ENCODE measurements at places on chromosomes 5 and 9.
A peak's percentile ranks its signal among the peaks of the same experiment; 100 is the strongest.

GRCh38 chr5:124303366-124303765 lies 443.1 kb downstream of the ZNF608 start:
- DNase-seq = no peak

- no peak for DNase-seq
Measured at GRCh38 chr5:151388960-151389359, 41.6 kb upstream of the SLC36A2 start.

GRCh38 chr5:120241400-120241799 lies 222.7 kb upstream of the PRR16 start:
- no peak for DNase-seq

- no peak for DNase-seq
Measured at GRCh38 chr9:4108754-4109465, 191.0 kb downstream of the GLIS3 start.

GRCh38 chr9:5612185-5612530 lies 16.7 kb upstream of the RIC1 start:
- no peak for DNase-seq

GRCh38 chr9:19967216-19967887 lies 178.5 kb upstream of the SLC24A2 start:
- DNase-seq = peak; percentile 49

GRCh38 chr5:150114102-150114641 lies 27.8 kb upstream of the CSF1R start:
- DNase-seq = no peak

GRCh38 chr9:132404228-132404881 lies 2.3 kb downstream of the TTF1 start:
- no peak for DNase-seq

DNA sequence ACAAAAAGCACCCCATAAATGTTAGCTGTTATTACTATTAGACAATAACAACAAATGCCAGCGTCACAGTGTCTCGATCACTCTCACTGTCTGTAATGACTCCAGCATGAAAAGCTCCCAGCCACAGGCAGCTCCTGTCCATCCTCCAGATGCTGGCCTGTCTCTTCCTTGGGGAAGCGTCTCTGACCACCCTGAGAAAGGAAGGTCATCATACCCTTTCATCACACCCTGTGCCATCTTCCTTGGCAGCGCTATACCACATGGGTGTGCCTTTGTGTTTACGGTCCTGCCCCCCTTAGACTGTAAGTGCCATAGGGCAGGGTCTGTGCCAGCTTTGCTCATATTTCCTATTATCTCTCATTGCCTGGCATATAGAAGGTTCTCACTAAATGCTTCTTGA lies 90.6 kb downstream of the PRRT1B start:
- no peak for DNase-seq

- DNase-seq = no peak
Measured at GRCh38 chr9:133353548-133353947, 2.7 kb downstream of the SURF1 start.

DNA sequence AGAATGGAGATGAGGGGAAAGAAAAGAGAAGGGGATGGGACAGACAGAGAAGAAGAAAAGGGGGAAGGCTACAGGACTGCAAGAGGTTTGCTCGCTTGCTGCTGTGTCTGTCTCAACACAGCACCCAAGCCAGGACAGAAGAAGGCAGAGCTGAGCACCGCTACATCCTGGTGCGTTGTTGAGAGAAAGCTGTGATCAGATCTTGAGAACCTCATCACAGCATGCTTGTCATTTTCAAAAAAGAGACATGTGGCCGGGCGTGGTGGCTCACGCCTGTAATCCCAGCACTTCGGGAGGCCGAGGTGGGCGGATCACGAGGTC lies 110.9 kb downstream of the NXNL2 start:
- DNase-seq = no peak

DNA sequence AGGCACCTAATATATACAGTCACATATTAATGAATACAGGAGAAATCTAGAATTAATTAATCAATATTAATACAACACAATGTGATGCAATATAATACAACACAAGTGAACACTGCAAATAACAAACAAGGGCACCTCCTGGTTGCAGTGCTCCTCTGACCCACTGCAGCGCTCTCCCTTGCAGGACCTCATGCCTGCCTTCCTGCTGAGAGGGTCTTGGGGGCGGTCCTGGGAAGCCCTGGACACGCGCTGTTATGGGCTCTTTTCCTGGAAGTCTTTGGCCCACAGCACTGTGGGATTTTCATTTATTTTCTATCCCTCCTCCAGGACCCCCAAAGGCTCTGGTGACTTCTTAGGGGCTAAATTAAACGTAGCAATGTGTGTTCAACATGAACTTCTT lies 485.8 kb downstream of the IRX1 start:
- DNase-seq = no peak

DNA sequence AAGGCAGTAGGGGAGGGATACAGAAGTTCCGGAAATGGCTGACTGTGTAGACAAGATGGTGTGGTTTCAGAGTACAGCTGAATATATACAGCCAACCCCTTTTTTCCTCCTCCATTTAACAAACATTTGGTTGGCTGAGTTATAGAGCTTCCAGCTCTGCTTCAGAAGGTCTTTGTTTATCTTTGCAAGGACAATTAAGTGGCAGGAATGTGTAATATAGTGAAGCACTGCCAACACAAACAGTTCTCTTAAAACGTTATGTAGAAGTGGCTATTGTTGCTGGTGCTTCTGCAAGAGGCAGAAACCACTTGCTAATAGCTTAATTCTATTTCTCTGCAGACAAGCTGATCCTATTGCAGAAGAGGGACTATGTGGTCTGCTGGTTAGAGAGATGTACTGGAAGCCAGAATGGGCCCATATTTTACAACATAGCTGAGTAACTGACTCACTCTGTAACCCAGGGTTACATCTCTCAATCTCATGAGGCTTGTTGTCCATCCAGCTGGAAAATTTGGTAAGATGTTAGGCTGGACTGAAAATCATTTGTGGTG lies 62.7 kb upstream of the OSMR start:
- no peak for DNase-seq

DNA sequence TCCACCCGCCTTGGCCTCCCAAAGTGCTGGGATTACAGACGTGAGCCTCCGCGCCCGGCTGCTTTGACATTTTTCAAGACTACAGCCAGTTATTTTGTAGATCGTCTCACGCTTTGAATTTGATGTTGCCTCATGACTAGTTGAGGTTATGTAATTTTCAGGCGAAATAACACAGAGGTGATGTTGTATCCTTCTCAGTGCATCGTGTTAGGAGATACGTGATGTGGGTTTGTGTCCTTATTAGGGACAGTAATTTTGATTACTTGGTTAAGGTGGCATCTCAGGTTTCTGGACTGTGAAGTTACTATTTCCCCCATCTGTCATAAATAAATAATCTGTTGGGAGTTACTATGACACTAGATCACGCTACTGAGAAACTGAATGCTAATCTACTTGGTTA lies 25.0 kb downstream of the CTNNA1 start:
- DNase-seq = no peak

DNA sequence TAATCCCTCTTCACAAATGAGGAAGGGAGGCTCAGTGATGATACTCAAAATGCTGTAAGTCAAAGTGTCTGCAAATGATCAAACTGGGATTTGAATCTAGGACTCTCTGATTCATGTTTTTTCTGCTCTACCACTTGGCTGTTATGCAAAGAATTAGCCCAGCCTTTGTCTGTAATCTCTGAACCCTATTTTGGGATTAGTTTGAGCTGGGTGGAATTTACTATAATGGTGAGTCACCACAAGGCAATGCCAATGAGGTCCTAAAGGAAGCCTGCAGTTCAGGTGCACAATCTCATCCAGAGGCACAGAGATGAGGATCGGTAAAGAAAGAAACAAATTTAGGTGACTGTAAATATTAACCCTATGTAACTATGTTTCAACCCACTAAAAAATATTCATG lies 29.2 kb downstream of the RFK start:
- DNase-seq = no peak

DNA sequence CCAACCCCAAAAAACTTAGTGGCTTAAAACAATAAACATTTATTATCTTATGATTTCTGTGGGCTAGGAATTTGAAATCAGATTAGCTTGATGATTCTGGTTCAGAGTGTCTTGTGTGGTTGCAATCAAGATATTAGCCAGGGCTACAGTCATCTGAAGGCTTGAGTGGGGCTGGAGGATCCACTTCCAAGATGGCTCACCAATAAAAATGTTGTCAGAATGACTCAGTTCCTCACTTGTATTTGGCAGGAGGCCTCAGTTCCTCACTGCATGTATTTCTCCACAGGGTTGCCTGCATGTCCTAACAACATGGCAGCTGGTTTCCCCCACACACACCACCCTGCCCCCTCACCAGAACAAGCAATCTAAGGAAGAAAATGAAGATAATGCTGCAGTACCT lies 98.2 kb upstream of the NIPBL start:
- no peak for DNase-seq

GRCh38 chr5:61020415-61020814 lies 75.4 kb downstream of the NDUFAF2 start:
- DNase-seq = no peak

DNA sequence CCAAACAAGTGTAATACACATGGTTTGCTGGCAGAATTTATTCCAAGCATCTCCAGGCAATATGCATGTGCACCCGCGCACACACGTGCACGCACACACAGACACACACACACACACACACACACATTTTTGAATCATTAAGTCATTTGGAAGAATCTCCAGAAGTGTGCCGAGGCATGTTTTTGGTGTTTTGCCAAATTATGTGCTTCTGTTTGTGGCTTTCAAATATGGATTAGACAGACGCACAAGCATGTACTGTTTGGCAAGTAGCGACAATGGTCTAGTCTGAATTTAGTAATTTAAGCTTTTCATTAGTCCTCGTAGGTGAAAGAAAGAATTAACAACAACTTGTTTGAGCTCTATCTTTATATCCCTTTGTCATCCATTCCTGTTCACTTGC lies 36.7 kb downstream of the NFIB start:
- peak; percentile 47 for DNase-seq

GRCh38 chr5:121819682-121820261 lies 31.9 kb upstream of the FTMT start:
- no peak for DNase-seq

DNA sequence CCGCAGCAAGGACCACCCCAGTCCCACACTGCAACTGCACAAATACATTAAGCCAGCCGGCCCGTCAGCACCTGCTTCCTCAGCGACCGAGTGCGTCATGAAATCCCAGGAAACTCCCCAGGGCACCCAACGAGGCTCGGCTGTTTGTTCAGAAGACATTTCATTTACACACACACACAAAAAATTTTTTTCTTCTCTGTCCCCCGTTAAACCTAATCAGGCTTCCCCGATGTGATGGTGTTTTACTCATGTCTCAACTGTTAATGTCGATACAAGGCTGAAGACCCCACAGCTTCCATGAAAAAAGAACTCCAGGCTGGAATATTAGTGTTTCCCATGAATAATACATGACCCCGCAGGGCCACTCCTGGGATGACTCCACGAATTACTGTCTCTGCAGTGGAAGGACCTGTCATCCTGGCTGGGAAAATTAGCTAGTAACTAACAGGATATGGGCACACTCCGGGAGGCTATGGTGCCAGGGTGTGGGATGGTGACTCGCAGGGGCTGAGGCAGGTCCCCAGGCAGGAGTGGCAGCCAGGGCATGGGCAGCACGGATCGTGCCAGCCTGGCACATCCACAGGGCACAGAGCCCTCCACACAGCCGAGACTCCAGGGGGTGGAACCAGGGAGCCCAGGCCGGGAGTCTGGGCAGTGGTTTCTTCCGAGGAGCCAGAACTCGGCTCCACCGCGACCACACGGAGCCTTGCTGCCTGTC lies 102.4 kb downstream of the VAV2 start:
- DNase-seq = no peak

GRCh38 chr5:98458004-98458403 lies 315.5 kb upstream of the RGMB start:
- DNase-seq = no peak

- DNase-seq = no peak
Measured at GRCh38 chr9:124886461-124886860, 24.5 kb downstream of the ARPC5L start.

DNA sequence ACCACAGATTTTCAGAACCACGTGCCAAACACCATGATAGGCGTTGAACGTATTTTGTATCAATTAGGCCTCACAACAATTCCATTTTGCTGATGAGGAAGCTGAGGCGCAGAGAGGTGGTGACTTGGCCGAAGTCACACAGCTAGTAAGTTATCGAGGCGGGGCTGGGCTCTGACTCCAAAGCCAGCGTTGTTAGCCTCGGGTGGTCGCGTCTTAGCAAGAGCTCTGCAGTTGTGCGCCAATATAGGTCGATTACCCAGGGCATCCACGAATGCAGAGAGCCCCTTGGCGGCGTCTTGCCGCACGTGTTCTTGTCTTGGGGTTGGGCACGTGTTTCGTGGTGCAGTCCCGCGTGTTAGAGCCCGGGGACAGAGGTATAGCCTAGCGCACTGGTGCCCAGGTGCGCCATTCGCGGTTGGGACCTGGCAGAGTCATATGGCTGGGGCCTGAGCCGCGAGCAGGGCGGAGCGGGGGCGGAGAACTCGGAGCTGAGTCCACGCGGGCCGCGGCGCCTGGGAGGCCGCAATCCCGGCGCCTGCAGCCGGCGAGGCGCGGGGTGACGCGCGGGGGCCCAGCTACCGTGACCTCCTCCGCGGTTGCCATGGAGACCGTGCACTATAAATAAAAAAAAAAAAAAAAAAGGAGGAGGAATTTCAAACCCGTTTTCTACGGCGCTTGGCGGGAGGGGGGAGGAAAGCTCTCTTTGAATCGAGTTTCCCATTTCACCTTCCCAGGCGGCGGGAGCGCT lies 62.3 kb downstream of the CXXC5 start:
- DNase-seq = peak; percentile 20

GRCh38 chr9:90044710-90045151 lies 439.9 kb downstream of the GADD45G start:
- DNase-seq = no peak

DNA sequence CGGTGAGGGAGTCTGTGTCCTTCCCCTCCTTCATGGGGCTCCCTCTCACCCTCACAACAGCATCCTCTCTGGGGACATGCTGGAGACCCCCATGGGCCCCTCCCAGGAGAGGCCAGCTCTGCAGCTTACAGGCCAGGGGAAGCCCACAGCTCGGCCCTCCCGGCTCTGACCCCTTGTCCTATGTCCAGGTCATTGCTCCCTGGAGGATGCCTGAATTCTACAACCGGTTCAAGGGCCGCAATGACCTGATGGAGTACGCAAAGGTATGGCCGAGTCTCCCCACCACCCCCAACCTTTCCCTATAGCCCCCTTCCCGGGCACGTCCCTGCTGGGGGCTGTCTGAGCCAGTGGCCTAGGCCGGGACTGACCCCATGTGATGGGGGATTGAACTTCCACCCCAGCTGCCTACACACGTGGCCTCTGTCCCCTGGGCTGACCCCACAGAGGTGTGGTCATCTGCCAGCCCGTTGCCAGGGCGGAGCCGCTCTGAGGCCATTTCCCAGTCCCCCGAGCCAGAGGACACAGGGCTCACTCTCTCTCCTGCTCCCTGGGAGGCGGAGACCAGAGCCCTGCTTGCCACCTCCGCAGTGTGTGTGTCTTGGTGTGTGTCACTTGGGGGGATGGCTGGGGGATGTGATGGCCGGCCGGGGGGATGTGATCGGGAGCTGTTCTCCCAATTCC lies 21.9 kb downstream of the ASS1 start:
- no peak for DNase-seq

Measured in NCI-H1694 treated with DMSO at 0.1 percent for 48 hours (cell line).